ENCODE measurements at places on chromosomes 12 and 14.

DNA sequence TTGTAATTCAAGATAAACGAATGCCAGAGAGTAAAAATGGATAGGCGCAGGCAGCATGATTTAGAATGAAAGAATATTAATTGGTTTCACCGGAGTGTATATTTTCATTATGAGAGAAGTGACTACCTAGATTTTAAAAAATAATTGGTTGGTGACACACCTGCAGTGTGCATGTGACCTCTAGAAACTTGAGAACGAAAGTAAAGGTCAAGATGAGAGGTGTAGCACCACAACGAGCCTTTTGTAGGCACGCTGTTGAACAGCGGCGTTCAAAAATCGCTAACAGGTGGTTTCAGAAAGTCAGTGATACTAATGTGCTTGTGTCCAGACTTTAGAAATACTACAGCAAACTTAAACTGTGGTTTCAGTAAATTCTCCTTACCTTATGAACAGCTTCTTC lies 123.8 kb downstream of the NPAS3 start:
- DNase-seq, result no peak

GRCh38 chr12:31989571-31990362 lies 30.6 kb downstream of the RESF1 start:
- no peak for DNase-seq

DNA sequence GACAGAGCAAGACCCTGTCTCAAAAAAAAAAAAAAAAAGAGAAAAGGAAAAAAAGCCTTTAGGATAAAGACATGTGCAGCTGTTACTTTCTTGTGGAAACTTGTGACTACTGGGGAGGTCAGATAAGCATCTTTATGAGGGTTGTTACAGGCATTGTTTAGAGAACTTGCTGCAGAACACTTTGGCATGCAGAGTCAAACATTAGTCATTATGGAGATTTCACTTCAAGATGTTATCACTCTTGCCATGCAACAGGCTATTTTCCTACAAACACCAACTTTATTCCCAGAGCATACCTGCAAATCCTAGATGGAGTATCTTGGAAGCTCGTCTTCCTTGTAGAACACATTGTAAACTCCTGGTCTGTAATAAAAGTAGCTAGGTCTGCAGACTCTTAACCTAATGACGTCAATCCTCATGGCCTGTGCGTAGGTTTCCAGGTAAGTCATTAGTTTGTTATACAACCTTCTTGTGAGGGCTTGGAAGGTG lies 36.3 kb upstream of the WDR89 start:
- no peak for DNase-seq

DNA sequence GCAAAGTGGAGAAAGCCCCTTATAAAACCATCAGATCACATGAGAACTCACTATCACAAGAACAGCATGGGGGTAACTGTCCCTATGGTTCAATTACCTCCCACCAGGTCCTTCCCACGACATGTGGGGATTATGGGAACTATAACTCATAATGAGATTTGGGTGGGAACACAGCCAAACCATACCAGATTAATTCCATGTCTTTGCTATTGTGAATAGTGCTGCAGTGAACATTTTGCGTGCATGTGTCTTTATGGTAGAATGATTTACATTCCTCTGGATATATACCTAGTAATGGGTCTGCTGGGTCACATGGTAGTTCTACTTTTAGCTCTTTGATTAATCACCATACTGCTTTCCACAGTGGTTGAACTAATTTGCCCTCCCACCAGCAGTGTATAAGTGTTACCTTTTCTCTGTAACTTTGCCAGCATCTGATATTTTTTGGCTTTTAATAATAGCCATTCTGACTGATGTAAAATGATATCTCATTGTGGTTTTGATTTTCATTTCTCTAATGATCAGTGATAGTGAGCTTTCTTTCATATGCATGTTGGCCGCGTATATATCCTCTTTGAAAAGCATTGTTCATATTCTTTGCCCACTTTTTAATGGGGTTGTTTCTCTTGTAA lies 29.7 kb upstream of the SAV1 start:
- DNase-seq, result no peak

GRCh38 chr12:26537126-26537525 lies 295.9 kb downstream of the ITPR2 start:
- no peak for DNase-seq

DNA sequence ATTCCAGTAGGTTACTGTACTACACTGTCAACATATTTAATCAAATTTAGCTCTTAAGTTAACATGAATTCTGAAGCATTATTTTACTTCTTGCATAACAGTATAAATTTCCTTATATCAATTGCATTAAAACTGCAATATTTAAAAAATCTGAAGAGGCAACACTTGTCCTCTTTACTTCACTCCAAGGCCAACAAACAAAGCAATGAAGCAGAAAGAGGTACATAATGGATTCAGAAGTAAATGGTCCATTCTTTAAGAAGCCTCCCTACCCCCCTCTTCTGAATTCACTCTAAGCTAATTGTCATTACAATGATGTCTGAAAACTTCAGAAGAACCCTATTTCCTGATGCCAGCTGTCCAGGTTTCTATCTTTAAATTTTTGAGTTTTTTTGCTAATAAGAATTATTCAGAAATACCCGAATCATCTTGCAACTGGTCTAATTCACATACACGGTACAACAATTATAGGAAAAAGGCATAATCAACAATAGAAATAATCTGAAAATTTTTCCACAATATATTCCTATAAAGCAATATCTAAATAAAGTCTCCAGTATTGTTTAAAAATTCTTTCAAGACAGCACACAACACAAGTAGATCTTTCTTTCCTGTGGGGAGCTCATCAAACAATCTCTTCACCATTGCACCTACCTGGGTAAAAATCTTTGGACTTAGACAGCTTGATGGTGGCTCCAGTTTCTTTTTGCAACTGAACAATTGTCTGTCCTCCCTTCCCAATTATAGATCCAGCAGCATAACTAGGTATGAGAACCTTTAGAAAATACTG lies 2.9 kb downstream of the NOVA1 start:
- DNase-seq, result no peak

- DNase-seq, result no peak
Observed at GRCh38 chr12:129964826-129965457, 61.1 kb upstream of the TMEM132D start.

- no peak for DNase-seq
Observed at GRCh38 chr12:121345151-121345815, 6.9 kb downstream of the ANAPC5 start.

- no peak for DNase-seq
Observed at GRCh38 chr12:104477510-104478390, 21.0 kb downstream of the CHST11 start.

DNA sequence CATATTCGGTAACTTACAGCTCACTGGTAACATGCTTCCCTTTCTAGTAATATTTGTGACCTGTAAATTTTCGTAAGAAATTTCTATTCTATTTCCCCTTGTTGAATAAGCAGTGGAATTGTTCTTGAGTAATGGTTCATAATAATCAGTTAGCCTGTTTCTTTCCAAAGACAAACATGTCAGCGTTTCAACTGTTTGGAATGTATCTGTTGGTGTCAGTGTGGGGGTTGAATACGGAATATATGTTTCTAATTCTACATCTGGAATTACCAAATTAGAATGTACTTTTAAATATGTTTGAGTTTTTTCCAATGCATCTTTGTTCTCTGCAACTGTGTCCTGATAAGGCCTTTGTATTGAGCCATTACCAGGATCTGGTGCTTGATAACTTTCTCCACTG lies 2.0 kb downstream of the BBS10 start:
- no peak for DNase-seq

DNA sequence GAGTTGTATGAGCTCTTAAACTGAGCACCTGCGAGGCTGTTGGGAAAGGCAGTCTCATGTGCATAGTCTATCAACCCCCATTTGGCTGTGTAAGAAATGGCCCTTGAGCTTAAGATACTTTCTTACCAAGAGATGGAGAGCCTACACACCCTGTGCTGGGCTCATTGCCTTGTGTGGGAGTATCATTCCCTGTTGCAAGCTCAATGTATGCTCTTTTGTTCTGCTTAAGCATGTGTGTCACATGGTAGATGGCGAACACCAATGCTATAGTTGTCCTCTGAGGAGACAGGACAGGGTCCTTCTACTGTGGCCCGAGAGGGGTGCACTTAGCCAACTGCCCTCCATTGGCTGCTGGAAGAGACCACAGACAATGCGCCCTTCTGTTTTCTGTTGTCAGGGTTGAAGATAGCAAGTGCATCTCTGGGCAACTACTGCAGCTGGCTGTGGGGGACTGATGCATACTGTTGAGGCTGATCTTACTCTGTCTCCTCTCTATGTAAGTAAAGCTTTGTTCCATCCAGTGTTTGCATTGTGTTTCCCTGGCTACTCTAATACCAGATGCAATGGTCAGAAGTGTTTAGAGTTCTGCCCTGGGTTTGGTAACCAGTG lies 79.5 kb downstream of the PTPRB start:
- no peak for DNase-seq

GRCh38 chr14:99241325-99242010 lies 30.5 kb downstream of the BCL11B start:
- no peak for DNase-seq

DNA sequence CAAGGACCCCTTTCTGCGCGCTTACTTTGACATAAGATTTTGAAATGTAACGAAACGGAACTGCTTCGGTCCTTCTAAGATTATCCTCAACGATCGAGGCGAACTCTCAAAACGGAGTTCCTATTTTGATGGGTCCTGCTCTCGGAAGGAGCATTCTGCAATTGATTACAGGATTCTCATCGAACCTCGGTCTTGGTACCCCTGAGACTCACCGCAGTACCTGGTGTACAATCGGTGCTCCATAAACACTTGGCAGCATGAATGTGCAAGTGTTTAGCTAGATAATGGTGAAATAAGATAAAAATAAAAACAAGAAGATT lies 530 bp upstream of the NEMF start:
- no peak for DNase-seq

GRCh38 chr12:79921786-79922185 lies 13.1 kb downstream of the PPP1R12A start:
- DNase-seq, result no peak

DNA sequence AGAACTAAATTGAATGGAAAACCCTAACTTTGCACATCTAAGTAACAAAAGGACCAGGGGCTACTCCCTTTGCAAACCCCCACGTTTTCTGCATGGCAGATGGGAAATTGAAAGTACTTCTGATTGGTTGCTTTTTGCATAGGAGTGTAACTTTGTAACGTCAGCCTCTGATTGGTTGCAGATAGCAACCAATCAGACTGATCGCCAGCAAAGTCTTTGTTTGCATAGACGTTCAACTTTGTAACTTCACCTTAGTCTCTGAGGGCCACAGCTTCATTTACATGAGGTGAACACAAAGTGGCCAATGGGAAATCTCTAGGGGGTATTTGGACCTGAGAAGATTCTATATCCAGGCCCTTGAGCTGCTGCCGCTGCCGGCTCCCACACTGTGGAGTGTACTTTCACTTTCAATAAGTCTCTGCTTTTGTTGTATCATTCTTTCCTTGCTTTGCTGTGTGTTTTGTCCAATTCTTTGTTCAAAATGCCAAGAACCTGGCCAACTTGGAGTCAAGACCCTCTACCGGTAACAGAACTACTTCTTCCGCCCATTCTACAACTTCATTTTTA lies 102.5 kb upstream of the PRICKLE1 start:
- no peak for DNase-seq

- DNase-seq, result no peak
Observed at GRCh38 chr12:63206494-63206893, 55.5 kb upstream of the AVPR1A start.

DNA sequence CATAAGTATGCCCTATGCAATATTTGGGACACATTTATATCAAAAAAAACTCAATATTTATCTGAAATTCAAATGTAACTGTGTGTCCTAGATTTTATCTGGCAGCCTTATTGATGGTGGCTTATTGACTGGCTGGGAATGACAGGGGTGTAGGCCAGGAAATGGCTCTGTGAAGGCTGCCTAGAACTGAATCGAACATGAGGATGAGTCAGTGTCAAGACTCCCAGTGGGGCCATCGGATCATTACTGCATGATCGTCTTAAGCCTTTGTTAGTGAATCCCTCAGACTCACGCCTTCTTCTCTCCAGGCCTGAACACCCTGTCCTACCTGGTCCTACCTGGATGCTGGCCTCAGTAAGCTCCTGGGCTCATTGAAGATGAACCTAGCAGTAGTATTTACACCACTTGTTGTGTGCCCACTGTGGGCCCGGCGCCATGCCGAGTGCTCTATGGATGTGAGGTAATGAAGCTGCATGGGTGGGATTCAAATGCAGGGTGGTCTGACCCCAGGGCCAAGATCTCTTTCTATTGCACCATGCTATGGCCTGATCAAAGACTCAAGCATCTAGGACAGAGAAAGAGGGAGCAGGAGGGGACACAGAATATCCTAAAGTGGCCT lies 21.0 kb upstream of the FAIM2 start:
- DNase-seq, result no peak

DNA sequence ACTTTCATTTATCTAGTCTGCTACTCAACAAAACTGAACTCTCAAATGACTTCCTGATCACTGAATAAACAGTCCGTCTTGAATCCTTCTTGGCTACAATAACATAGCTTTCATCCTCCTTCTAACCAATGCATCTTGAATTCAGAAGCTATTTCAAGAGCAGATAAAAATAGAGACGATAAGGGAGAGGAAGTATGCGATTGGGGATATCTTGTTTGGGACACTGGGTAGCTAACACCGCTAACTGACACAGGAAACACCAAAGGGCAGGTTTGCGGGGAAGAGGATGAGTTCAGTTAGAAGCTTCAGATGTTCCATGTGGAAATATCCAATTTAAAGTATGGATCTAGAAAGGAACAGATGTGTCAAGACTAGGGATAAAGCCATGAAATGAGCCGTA lies 102.5 kb downstream of the SLC41A2 start:
- DNase-seq, result no peak

GRCh38 chr14:74019408-74020137 lies 424 bp downstream of the BBOF1 start:
- no peak for DNase-seq

DNA sequence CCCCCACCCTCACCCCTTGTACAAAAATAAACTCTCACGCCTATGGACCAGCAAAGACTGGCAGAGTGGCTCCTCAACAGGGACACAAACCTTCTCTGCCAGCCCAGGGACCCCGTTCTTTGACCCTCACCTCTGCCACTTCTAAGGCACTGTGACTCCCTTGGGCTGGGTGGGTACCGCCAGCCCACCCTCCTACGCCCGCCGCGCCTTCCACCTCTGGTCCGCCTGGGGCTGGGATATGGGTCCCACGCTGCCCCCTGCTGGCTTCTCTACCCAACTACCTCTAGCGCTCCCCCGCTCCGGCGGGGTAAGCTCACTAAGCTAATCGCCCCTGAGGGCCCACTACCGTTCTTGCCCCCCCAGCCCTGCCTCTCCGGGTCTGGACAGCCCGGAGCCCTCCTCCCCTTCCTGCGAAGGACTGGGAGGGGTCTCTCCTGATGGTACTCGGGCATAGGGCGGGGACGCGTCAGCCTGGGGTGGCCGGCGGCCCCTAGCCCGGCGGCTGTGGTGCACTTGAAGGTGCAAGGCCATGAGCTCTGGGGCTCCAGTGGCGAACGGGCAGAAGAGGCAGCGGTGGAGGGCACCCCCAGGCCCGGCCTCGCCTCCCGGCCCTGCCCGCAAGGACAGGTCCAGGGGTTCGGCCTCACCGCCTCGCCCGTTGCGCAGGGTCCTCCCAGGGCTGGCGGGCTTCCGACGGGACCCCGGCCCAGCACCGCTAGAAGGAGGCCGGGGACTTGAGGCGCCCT lies 8.1 kb downstream of the ZNF219 start:
- DNase-seq, result no peak

All from stimulated activated CD8-positive, alpha-beta memory T cell treated with anti-CD3 and anti-CD28 coated beads, Interleukin-7, amount 100 ng/mL, for 24 hours (primary cell).